Spinal cord (tissue), 10 donors: ENCODE measurements at places on chromosomes 13 and 19. TPM values are rescaled to one million over a fixed set of nuclear protein-coding genes. Genes with fewer than 3 reads are reported as not detected.

GRCh38 chr13:28320884-28321574 lies 173.9 kb downstream of the FLT1 start:
- no peak for DNase-seq
- H3K4me1 ChIP-seq = peaks cover 5% of the 10 kb centered on the region
- no peaks in the 10 kb centered on the region for H3K27me3 ChIP-seq
- no peaks in the 10 kb centered on the region for H3K36me3 ChIP-seq
- no peak overlapping the region for H3K4me3 ChIP-seq

DNA sequence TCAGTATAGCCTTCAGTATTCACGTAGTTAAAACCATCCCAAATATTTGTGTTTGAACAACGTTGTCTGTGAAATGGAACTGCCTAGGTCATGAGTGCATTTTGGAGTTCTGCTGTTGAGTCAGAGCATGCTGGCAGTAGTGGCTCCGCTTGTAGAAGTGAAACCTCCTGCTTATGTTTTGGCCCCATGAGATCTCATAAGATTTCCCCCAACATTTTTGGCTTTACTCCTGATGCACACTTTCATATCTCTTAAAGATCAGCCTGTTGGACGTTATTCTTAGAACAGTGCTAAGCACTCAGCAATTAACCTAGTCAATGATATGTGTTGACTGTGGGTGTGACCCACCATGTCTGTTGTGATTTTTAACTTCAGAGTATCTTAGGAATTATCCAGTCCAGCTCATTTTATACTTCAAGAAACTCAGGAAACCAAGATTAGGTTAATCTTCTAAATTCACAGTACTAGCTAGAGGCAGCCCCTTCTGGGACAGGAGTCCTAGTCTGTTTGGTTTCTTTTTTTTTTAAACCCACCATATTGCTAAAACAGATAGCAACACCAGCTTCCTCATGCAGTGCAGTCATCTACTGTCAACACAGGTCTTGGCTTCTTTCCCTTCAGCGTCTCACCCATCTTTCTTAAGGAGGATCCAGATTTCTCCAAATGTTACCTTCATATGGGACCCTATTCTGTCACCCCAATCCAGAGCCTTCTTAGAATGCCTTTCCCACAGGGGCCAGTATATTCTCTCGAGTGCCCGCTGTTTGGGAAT lies 26.2 kb downstream of the RAP2A start:
- no peaks in the 10 kb centered on the region for H3K4me1 ChIP-seq
- H3K4me3 ChIP-seq = no peak overlapping the region
- DNase-seq = peak; percentile 57
- H3K27ac ChIP-seq = no peak overlapping the region
- no peaks in the 10 kb centered on the region for H3K36me3 ChIP-seq

- H3K36me3 ChIP-seq = peaks cover 7% of the 10 kb centered on the region
- peaks cover 29% of the 10 kb centered on the region for H3K4me1 ChIP-seq
- H3K27ac ChIP-seq = peak overlapping the region; percentile 75
- H3K27me3 ChIP-seq = peaks cover 15% of the 10 kb centered on the region
Observed at GRCh38 chr13:113152984-113153809, 5.3 kb upstream of the PROZ start.

DNA sequence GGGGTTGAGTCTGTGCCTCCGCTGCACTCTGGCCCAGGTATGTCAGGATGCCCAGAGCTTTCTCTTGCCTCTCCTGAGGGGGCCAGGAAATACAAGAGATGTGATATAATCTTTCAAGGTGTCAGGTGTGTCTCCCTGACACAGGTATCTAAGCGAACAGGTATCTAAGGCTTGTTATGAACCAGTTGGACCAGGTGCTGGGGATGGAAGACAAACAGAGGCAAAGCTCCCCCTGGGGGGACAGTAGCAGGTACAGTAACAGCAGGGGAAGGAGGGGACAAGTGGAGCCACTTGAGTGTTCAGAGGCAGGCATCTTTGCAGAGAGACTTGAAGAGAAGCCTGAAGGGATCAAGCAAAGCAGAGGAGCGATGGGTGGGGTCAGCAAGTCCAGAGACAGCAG lies 2.6 kb downstream of the LENG1 start:
- peaks cover 62% of the 10 kb centered on the region for H3K36me3 ChIP-seq
- H3K4me1 ChIP-seq = peaks cover 31% of the 10 kb centered on the region
- no peaks in the 10 kb centered on the region for H3K27me3 ChIP-seq

DNA sequence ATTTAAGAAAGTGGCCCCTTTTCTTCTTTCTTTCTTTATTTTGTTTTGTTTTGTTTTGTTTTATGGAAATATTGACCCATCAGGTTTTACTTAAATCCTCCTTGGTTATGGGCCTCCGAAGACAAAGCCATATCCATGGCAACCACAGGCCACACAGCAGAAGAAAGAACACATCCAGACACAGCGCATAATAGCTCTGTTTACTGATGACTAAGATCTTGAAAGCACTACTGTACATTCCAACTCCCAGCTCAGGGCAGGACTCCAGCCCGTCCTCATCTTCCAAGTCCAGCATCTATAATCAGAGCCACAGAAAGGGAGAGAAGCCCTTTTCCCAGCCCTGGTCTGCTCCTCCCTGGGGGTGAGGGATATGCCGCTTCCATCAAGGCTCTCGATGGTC lies 84.3 kb downstream of the NUFIP1 start:
- no peaks in the 10 kb centered on the region for H3K36me3 ChIP-seq
- DNase-seq = no peak
- H3K4me1 ChIP-seq = peaks cover 44% of the 10 kb centered on the region
- peak overlapping the region; percentile 87 for H3K27ac ChIP-seq
- H3K4me3 ChIP-seq = no peak overlapping the region

DNA sequence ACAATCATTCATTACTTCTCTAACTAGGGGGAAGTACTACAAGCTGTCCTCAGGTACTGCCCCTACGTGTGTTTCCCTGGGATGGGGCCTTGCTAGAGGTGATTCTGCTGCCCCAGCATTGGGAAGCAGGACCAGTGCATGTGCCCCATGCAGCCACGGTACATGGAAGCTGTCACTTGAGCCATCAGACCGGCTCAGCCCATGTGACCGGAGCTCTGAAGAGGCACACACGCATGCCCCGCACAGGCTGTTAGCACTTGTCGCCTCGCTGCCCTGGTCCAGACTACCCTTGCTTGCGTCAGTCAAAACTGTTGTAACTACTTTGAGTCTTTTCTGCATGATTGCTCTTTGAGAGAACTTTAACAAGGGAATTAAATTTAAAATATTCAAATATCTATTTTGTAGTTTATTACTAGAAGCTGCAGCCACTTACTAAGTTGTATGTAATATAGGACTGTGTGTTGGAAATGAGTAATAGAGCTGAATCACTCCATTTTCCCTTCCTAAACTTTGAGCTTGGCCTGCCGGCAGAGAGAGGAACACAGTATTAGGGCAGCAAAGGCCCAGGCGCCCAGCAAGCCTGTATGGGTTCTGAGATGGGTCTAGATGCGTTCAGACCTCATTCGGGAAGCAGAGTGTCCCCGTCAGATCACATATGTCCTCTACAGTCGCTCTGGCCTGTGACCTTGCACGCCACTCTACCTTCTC lies 42.2 kb downstream of the DHRS12 start:
- H3K4me1 ChIP-seq = peaks cover 11% of the 10 kb centered on the region
- no peak overlapping the region for H3K4me3 ChIP-seq
- no peak overlapping the region for H3K27ac ChIP-seq
- no peaks in the 10 kb centered on the region for H3K27me3 ChIP-seq

- no peak overlapping the region for H3K4me3 ChIP-seq
- H3K27me3 ChIP-seq = no peaks in the 10 kb centered on the region
- no peak overlapping the region for H3K27ac ChIP-seq
- no peak for DNase-seq
- H3K36me3 ChIP-seq = no peaks in the 10 kb centered on the region
Observed at GRCh38 chr19:5753743-5754142, 30.8 kb downstream of the PRR22 start.

- DNase-seq = no peak
- peak overlapping the region; percentile 99 for H3K27ac ChIP-seq
- no peaks in the 10 kb centered on the region for H3K27me3 ChIP-seq
- H3K4me1 ChIP-seq = peaks cover 65% of the 10 kb centered on the region
Observed at GRCh38 chr19:44954278-44954648, 917 bp upstream of the CLPTM1 start.

DNA sequence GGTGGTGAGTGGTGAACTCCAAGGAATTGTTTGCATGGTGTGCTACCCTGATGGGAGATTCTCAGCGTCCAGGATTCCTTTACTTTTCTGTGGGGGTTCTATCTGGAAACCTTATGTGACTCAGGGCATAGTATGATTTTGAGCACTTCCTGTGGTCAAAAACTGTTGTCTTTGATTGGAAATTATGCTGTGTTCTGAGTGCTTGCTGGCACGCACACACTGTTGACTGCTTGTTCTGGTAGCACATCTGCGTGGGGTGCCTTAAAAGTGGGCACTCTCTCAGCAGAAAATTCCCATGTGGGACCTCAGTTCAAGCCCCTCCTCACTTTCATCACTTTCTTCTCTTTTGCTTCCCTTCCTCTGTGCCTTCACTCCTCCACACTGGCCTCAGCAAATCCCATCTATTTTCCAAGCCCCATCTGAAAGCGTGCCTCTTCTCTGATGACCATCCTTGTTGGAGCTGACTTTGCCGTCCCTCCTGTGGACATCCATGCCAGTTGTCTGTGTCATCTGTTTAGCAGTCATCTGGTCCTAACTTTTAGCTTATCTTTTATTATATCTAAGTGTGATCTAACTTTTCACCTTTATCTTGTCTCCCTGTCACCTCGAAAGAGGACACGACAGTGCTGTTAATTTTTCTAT lies 56.4 kb upstream of the NPAS1 start:
- no peaks in the 10 kb centered on the region for H3K27me3 ChIP-seq
- H3K4me1 ChIP-seq = peaks cover 15% of the 10 kb centered on the region
- H3K27ac ChIP-seq = no peak overlapping the region
- no peak overlapping the region for H3K4me3 ChIP-seq
- H3K36me3 ChIP-seq = no peaks in the 10 kb centered on the region

DNA sequence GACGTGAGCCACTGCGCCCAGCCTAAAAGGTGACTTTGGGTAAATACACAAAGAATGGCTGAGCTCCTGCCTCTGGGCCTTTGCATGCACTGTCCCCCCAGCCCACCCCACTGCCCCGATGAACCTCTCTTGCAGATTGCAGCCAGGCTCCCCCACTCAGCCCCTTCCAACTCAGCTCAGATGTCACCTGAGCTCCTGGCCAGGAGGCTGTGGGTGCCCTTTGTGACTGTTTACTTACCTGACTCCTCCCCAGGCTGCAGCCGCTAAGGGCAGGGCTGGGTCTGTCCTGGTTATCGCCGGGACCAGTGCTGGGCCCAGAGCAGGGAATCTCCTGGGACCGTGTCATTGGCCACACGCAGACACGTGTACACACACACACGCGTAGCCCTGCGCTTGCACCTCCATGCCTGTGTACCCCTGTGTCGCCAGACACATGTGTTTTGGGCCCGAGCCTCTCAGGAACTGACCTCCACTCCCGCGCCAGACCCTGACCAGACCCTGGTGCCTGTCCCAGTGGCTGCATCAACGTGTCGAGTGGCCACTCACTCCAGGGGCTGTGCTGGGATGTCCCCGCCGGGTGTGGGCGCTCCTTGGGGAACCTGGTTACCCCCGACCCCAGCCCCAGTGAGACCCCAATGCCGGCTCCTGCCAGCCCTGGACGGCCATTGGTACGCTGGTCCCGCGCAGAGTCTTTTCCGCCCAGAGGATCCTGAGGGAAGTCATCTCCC lies 18.7 kb downstream of the EFNA2 start:
- H3K4me1 ChIP-seq = peaks cover 22% of the 10 kb centered on the region
- no peak overlapping the region for H3K27ac ChIP-seq
- no peaks in the 10 kb centered on the region for H3K27me3 ChIP-seq
- H3K4me3 ChIP-seq = no peak overlapping the region
- no peak for DNase-seq

DNA sequence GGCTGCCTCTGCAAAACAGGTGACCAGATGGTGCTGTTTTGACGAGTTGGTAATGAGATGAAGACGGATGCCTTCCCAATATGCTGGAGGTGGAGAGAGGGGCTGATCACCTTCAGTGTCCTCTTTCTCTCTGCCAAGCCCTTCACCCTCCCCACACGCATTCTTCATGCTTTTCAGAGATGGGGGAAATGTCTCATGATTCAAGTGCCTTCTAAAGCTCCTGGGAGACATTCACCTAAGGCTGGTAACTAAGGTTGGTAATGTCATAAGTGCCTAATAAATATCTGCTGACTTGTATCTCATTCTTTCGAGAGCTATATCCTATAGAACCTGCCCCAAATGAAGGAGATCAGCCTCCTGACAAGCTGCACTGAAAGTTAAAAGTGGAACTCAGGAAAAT lies 86.2 kb upstream of the MBNL2 start:
- DNase-seq = no peak
- no peaks in the 10 kb centered on the region for H3K4me1 ChIP-seq
- H3K27ac ChIP-seq = no peak overlapping the region
- no peaks in the 10 kb centered on the region for H3K27me3 ChIP-seq

DNA sequence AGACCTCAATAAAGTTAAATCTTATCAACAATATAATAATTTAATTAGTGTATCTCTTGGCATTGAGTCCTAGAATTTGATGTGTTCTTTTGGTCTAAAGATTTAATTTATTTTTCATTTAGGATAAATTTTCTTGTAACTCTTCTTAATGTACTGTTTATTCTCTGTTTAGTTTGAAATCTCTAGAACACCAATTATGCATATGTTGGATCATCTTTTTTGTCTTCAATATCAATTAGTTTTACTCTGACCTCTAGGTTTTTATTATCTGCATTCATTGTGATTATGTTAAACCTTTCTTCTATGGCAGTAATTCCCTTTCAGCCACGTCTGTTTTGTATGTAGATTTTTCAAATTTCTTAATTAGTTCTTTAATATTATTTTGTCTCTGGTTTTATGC lies 93.8 kb upstream of the ARHGEF7 start:
- H3K27me3 ChIP-seq = no peaks in the 10 kb centered on the region
- DNase-seq = no peak
- H3K4me3 ChIP-seq = no peak overlapping the region
- H3K4me1 ChIP-seq = no peaks in the 10 kb centered on the region
- no peak overlapping the region for H3K27ac ChIP-seq

DNA sequence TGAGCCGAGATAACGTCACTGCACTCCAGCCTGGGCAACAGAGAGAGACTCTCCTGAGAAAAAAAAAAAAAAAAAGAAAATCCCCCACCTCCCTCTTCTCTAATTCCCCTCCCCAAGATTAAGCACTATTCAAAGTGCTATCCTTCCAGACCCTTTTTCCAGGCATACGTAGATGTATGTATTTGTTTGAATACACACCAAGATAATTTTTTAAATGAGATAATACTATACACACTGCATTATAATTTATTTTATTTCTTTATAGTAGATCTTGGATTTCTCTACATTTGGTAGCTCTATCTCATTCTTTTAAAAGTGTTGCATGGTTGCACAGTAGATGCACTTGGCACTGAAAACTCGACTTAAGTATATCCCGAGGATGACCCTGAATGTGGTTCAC lies 32.5 kb downstream of the CAB39L start:
- H3K4me1 ChIP-seq = no peaks in the 10 kb centered on the region
- H3K36me3 ChIP-seq = no peaks in the 10 kb centered on the region
- DNase-seq = no peak
- H3K4me3 ChIP-seq = no peak overlapping the region
- H3K27me3 ChIP-seq = no peaks in the 10 kb centered on the region

The ZNF177 gene
- 9.9 TPM for total RNA-seq

The CGB3 gene
- 0.72 TPM for total RNA-seq

The TMEM86B gene
- total RNA-seq = 1.9 TPM

The ETFB gene
- total RNA-seq = 40.2 TPM

The NDUFA11 gene
- 304 TPM for total RNA-seq

The ZNF468 gene
- total RNA-seq = 25.6 TPM
